ENCODE measurements at places on chromosomes 4 and X.

GRCh38 chrX:54721424-54721823, 76.6 kb downstream of the ITIH6 start:
- DNase-seq, result peak; percentile 62

DNA sequence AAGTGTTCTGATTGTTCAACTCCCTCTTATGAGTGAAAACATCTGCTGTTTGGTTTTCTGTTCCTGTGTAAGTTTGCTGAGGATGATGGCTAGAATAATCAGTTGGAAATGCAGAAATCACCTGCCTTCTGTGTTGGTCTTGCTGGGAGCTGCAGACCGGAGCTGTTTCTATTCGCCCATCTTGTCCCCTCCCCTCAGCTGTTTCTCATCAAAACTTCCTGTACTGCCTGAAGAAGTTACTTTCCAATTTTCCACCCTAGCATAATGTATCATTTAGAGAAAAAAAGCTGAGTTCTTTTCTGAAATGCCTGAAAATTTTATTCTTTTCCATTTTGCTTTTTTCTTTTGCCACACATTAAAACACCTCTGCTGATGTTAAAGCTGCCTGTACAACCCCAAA, 167.6 kb downstream of the TEX13A start:
- DNase-seq, result no peak

GRCh38 chr4:35652197-35652596, 592.1 kb downstream of the ARAP2 start:
- DNase-seq, result no peak

DNA sequence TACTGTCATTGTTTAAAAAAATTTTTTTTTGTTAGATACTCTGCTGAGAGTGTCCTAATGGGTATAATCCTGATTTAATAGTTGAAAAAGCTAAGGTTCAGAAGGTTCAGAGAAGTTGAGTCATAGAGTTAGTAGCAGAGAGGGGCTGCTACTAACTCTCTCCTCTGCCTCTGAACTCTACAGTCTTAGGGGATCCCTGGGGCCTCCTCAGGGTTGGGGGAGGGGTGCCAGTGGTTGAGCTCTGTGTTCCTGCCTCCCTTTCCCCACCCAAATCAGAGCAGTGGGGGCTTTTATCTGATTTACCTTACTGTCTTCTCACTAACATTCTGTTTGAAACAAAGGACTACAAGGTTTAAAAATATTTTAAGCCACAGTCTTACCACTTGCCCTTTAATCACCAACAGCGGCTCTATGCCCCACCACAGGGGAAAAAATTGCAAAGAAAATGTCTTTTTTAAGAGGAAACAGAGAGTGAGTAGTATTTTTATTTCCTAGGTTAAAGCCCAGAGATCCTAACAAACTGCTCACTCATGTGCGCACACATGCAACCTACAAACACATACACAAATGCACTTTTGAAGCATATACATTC, 102.2 kb upstream of the ATP6AP2 start:
- no peak for DNase-seq

DNA sequence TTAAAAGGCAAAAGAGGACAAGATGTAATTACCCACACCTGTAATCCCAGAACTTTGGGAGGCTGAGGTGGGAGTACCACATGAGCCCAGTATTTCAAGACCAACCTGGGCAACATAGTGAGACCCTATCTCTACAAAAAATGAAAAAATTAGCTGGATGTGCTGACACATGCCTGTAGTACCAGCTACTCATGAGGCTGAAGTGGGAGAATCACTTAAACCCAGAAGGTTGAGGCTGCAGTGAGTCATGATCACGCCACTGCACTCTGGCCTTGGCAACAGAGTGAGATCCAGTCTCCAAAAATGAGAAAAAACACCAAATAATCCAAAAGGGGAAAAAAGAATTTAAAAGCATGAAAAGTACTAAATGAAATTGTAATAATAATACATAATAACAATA, 30.8 kb downstream of the NR0B1 start:
- peak; percentile 56 for DNase-seq

DNA sequence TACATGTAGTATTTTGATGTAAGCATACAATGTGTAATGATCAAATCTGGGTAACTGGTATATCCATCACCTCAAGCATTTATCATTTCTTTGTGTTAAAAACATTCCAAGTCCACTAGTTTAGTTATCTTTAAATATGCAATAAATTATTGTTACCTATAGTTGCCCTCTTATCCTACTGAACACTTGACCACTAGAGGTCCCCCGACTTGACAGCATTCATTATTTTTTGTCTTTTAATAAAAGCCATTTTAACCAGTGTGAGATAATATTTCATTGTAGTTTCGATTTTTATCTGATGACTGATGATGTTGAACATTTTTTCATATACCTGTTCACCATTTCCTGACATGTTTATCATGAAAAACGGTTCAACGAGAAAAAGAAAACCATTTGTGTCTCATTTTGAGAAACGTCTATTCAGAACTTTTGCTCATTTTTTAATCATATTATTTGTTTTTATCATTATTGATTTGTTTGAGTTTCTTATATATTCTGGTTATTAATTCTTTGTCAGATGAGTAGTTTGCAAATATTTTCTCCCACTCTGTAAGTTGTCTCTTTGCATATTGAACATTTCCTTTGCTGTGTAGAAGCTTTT, 199.0 kb upstream of the CXXC4 start:
- peak; percentile 7 for DNase-seq

DNA sequence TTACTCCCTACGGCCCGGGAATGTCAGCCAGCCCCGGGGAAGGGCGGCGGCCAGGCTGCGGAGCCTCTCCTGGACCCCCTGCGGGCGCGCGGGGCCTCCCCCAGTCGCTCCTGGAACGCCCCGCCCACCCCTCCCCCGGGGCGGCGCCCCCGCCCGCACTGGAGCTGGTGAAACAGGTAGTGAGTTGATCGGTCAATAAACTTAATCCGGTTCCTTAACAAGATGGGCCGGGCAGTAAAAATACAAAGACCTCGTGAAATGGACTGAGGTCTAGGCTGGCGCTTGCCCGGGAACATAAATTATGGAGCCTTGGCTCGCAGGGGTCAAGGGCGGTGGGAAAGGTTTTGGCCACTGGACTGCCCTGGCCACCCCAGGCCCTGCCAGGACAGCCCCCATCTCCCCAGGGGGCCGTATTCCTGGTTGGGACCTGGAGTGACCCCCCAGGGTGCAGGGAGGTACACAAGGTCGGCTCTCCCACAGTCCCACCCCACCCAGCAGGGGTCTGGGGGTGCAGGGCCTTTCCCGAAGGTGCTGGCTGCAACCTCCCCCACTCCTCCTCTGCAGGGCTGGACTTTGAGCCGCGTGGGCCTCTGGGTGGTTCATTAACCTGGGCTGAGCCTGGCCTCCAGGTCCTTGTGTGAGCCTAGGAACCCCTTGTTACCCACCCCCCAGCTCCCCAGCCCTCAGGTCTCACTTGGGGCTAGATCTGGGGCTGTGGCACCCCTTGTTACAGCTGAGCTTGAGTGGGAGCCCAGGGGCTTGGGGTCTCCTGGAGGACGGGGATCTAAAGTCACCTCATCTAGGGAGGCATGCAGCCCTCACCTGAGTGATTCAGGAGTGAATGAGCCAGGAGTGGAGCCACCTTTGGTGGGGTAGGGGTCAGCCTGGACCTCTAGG, 2.5 kb downstream of the FGFR3 start:
- peak; percentile 17 for DNase-seq

GRCh38 chr4:27100713-27101112, 240.1 kb downstream of the STIM2 start:
- DNase-seq, result peak; percentile 79

GRCh38 chrX:136227948-136228838, 23.0 kb downstream of the MAP7D3 start:
- peak; percentile 36 for DNase-seq

DNA sequence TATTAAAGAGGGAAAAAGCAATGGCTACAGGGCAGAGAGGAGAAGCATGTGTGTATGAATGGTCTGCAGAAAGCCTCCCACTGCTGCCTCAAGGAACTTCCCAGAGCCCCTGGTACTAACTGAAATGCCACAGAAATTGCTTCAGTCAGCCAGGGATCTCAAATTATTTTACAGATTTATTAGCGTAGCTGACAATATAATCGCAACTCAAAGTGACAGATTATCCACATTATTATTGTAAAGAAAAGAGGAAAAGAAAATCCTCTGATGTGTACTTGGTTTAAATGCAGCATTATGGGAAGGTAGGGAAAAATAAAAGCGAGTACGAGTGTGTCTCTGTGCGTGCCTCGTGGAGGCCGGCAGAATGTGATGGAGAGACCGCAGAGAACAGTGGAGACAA, 202.7 kb downstream of the DCLK2 start:
- no peak for DNase-seq

DNA sequence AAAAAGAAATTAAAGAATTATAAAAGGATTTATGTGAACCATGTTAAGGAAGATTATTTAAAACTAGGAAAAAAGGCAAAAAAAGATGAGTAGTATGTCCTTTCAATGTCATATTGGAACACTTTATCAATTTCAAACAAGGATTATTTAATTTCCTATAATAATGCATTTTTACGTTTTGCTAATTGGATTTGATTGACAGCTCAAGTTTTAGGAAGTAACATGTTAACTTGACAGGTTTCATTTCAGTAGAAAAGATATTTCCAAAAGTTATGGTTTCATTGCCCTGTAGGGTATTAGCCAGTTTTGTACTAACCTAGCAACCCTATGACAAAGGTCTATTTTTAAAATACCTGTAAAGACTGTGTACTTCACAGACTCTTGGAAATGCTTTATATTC, 379.6 kb upstream of the ZFP42 start:
- no peak for DNase-seq

- no peak for DNase-seq
Observed at GRCh38 chr4:165520086-165520485, 141.3 kb downstream of the CPE start.
